Sciatic nerve (tissue), 2 donors: ENCODE measurements at places on chromosomes 13 and 19. TPM values are rescaled to one million over a fixed set of nuclear protein-coding genes. Genes with fewer than 3 reads are reported as not detected.

CRB3 gene
- not detected for total RNA-seq

DNA sequence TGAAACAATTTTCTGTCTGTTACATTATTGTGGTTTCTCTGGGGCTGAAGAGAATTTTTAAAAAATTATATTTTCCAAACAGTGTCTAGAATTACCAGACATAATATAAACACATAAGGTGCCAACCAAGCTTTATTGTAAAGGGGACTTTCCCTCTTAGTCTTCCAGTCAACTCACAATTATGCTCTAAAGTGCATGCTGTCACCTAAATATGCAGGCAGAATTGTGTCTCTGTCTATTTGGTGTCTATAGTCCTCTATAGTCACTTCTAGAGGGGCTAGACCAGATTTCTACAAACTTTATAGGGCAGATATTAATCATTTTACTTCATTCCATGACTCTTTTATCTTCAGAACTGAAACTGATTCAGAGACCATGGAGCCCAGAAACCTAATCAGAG, 12.8 kb downstream of the ZNF254 start:
- no peak for DNase-seq

DNA sequence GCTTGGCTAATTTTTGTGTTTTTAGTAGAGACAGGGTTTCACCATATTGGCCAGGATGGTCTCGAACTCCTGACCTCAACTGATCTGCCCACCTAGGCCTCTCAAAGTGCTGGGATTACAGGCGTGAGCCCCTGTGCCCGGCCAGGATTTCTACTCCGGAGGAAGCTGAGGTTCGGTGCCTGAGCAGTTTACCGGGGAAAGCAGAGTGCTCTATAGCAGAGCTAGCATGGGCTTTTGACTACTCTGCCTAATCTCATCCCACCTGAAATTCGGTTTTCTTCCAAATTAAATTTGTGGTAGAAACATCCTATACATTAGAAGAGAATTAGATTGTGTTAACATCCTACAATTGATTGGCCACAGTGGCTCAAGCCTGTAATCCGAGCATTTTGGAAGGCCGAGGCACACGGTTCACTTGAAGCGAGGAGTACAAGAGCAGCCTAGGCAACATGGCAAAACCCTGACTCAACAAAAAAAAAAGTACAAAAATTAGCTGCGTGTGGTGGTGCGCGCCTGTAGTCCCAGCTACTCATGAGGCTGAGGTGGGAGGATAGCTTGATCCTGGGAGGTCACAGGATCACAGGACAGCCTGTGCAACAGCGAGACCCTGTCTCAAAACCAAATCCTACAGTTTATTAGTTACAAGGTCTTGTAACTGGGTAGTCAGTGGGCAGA, 1.6 kb downstream of the RPL13A start:
- DNase-seq, result no peak

SLC1A6 gene
- not detected for total RNA-seq

LILRA2 gene
- total RNA-seq, result 5.3 TPM

GRCh38 chr13:49386664-49387063, 57.2 kb downstream of the CAB39L start:
- DNase-seq, result no peak

- DNase-seq, result no peak
These were observed 4.9 kb upstream of the RGCC start for GRCh38 chr13:41452462-41452861.

DNA sequence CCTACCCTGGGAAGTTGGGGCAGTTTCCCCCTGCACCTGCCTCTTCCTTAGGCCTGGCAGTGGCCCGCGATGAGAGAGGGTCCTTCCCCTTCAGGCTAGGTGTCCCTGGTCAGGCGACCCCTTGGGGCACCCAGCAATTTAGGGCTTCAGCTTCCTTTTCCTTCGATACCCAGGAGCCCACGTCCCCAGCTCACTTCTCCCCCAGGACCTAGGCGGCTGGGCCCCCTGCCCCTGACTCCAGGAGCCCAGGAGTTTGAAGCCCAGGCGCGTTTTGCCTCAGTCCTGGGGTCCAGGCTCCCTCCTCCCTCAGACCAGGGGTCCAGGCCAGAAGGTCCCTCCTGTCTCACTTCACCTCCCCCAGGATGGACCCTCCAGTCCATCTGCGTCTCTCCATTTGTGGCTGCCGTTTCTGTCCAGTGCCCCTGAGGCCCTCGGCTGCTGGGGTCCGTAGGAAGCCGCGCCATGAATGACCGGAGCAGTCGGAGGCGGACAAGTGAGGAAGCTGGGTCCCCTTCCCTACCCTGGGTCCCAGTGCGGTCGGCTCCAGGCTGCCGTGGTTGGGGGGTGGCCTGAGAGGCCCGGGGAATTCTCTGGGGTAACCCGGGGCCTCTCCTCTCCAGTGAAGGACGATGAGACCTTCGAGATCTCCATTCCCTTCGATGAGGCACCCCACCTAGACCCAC, 714 bp downstream of the CCDC106 start:
- no peak for DNase-seq

STXBP2 gene
- 30.1 TPM for total RNA-seq

TEX29 gene
- total RNA-seq, result 1.6 TPM

GRCh38 chr13:25267715-25268114, 19.6 kb downstream of the MTMR6 start:
- no peak for DNase-seq

DNA sequence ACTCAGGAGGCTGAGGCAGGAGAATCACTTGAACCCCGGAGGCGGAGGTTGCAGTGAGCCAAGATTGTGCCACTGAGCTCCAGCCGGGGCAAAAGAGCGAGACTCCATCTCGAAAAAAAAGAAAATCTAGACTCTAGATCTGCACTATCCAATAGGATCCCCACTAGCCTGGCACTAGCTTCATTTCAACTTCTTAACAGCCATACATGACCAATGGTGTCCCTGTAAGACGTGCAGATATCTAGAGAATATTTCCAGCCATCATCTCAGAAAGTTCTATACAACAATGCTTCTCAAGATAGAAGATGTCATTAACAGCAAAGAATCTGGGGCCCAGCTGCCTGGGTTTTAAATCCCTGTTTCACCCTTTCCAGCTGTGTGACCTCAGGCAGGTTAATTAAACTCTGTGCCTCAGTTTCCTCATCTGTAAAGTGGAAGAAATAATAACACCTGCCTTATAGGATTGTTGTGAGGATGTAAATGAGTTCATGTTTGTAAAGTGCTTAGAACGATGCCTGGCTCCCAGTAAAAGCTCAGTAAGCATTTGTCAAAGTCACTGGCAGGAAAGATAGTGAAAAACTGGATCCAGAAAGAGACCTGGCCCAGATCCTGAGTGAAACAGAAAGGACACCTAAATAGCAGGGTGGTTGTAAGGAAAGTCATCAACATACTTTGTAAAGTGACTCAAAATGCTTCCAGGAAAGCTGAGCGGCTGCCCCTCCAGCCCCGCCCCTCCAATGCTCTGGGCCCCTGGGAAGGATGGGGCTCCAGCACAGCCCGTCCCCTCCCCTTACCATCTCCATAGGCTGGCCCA, 13.5 kb downstream of the WIZ start:
- no peak for DNase-seq

- DNase-seq, result no peak
These were observed 651.2 kb downstream of the SLITRK6 start for GRCh38 chr13:85148009-85148408.

ADPRHL1 gene
- 14.5 TPM for total RNA-seq

DNA sequence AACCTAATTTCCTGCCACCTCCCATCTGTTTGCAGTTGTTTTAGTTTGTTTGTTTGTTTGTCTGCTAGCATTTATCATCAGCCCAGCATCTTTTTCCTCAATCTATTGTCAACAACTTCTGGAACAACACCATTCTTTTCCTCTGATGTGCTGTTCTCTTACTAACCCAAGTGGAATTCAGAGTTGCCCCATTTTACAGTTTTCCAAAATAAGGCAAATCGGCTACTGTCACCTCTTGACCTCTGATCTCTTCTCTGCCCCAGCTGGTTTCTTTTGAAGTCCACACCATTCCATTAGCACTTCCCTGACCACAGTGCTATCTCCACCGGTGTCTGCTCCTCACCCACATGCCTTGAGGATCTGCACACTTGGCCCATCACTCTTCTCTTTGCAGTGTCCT, 102.4 kb downstream of the EFNB2 start:
- no peak for DNase-seq

- DNase-seq, result peak; percentile 47
These were observed 9.3 kb downstream of the ADPRHL1 start for GRCh38 chr13:113443991-113444390.

GRCh38 chr19:23771761-23772674, 13.3 kb upstream of the ZNF681 start:
- DNase-seq, result no peak

- no peak for DNase-seq
These were observed 70.6 kb downstream of the DGKH start for GRCh38 chr13:42119041-42119440.

- no peak for DNase-seq
These were observed 21.5 kb upstream of the SDHAF1 start for GRCh38 chr19:35973487-35973886.

- DNase-seq, result no peak
These were observed 450.0 kb upstream of the SLC10A2 start for GRCh38 chr13:103516015-103516795.

CALR3 gene
- total RNA-seq, result not detected
